Fibroblast of lung (primary cell): ENCODE measurements at places on chromosomes 13 and 19.

DNA sequence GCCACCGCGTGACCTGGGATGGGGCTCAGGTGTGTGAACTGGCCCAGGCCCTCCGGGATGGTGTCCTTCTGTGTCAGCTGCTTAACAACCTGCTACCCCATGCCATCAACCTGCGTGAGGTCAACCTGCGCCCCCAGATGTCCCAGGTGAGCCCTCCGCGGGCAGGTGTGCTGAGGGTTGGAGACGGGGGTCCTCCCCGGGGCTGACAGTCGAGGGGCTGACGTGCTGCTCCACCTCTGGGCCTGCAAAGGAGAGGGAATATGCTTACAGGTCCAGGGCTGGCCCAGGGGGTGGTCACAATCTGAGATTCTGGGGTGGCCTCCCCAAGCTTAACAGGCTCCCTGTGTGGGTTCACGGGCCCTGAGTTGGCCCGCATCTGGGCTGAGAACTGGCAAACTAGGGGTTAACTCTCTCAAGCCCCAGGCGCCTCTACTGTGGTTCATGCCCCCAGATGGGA is 386 bp downstream of the VAV1 start:
- no peak for DNase-seq

DNA sequence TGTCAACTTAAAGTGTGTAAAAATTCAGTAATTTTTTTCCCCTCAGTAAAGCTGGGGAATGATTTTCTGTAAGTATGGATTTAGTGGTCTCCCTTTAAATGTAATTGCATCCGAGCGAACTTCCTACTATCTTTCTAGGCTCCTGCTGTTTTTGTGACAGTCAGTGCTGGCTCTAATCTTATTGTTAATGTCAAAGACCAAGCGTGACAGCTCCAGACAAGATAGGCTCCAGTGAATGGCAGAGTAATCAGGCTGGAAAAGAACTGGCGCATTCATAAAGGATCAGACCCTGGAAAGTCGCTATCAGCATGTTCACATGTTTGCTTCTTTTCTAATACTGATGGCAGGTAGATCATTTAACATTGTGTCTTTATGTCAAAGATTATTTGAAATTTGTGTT is 908.0 kb upstream of the ATXN8OS start:
- DNase-seq: no peak

DNA sequence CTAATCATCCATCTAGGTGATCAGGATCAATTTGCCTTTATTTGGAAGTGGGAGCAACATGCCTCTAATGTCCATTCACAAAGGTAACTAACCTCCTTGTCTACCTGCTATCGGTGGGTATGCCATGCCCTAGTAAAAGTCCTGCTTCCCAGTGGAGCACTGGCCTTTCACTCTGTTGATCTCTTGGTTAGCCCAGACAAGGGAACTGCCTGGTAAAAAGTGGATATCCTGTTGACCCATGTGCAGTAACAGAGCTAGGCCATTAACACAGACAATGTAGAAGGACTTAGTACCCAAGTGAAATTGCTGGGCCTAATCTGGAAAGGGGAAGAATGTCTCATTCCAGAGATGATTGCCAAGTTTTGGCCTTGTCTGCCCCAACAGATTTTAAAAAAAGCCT is 171.5 kb upstream of the CSNK1A1L start:
- peak; percentile 26 for DNase-seq

- peak; percentile 20 for DNase-seq
Measured at GRCh38 chr19:41456342-41456918, 13.5 kb downstream of the ERICH4 start.

GRCh38 chr19:2887391-2887914 is 13.3 kb upstream of the ZNF57 start:
- peak; percentile 47 for DNase-seq

- no peak for DNase-seq
Measured at GRCh38 chr19:38592940-38593339, 24.8 kb downstream of the MAP4K1 start.

- no peak for DNase-seq
Measured at GRCh38 chr13:50449465-50449864, 394.0 kb downstream of the DLEU7 start.

GRCh38 chr13:113832205-113832604 is 31.7 kb downstream of the GAS6 start:
- DNase-seq: no peak

- no peak for DNase-seq
Measured at GRCh38 chr19:2021453-2022140, 6.1 kb upstream of the BTBD2 start.

DNA sequence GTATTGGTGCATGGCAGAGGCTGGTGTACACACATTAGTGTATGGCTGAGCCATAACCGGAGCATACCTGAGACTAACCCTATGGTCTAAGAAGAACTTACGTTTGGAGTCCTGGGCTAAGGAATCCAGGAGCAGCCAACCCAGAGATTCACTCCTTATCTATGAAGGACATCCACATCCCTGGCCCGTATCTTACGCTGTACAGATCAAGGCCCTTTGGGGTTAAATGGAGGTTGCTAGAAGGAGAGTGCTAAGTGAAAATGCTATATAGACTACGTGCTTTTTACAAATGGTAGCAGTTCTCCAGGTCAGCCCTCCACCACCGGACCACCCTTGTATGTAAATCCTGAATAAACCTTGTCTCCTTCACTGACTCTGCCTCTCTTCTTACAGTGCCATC is 1.9 kb upstream of the SUGT1 start:
- DNase-seq: no peak

DNA sequence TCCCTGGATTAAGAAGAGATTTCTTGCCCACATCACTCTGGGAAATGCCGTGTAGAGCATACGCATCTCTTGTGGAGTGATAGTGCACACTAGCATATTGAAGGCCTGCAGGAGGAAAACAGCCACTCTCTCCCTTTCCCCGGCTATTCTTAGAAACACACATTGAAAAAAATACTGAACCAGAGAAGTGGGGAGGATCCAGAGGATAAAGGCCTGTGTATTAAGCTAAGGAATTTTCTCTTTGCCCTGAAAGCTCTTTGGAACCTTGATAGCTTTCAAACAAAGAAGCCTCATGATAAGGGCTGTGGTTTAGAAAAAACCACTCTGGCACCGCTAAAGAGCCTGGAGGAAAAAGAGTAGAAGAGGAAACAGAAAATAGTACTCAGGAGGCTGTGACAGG is 386.1 kb upstream of the NBEA start:
- no peak for DNase-seq

GRCh38 chr13:23504180-23504579 is 66.0 kb upstream of the TNFRSF19 start:
- no peak for DNase-seq

DNA sequence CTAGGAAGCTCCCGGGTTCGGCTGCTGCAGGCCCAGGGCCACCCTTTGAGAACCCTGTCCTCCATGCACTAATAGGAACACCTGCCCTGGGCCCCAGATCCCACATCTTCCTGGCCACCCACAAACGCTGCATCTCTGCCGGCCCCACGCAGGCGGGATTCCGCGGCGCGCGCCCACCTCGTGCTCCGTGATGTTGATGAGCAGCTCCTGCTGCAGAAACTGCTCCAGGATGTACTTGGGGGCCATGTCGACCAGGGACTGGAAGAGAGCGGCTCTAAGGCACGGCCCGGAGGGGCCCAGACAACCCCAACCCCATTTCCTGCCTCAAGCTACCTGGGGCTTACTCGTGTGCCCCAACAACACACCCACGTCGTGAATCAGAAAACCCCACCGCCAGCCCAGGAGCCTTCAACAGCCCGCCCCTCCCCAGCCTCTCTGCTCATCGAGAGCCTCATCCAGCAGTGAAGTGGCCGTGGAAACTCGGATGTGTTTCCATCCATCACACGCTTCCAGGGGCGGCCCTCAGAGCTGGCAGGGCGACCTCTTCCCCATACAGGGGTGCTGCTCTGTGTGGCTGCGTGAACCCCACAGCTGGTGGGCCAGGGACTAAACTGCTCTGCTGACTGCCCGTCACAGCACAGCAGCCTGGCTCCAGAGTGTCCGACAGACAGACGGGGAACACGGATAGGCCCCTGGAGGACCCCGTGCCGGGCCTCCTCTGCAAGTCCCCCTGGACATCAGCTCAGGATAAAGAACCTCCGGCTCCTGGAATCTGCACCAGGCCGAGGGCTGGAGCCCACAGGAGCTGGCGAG is 4.2 kb downstream of the POLR2E start:
- no peak for DNase-seq

DNA sequence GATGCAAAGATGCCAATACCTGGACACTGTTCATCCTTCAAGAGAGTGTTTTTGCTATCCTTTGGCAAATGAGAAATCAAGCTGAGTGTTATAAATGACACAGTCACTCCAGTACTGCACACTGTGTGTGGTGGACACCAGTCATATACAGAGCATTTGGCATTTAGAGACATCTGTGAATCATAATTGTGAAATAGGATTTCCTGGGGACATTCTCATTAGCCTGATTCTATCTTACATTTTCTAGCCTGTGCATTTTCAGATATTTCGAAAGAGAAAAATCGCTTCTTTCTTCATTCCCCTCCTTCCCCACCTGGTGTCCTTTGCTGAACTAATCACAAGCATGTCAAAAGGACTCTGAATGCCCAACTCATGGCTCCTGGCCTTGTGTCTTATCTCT is 781.0 kb upstream of the ARGLU1 start:
- peak; percentile 23 for DNase-seq

DNA sequence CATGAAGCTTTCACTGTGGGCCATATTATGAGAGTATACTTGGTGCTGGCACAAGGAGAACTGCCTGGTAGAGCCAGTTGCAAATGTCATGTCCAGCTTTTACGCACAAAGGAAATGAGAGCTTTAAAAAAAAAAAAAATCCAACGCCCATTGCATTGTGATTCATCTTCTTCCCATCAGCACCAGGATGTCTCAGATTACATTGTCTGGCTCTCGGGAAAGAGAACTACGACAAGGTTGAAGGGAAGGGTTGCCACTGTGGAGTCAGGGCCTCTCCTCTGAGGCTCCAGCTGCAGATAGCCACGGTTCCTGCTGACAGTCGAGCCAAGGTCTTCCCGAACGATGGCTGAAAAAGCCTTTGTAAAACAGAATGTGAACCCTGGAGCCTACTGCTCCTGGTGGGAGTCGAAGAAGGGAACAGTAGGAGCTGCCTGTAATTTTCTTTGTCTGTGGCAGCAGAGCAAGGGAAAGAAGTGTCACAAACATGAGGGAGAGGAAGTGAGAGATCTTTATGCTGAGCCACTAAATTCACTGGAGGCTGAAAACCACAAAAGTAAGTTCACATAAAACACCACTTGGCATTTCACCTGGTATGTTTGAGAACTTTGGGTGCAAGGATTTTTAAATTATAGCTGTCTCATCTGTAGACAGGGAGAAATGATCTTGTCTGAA is 704.7 kb downstream of the DIAPH3 start:
- peak; percentile 96 for DNase-seq

- no peak for DNase-seq
Measured at GRCh38 chr13:29452773-29453616, 142.5 kb downstream of the SLC7A1 start.

GRCh38 chr13:106324444-106324843 is 211.0 kb downstream of the EFNB2 start:
- DNase-seq: no peak

DNA sequence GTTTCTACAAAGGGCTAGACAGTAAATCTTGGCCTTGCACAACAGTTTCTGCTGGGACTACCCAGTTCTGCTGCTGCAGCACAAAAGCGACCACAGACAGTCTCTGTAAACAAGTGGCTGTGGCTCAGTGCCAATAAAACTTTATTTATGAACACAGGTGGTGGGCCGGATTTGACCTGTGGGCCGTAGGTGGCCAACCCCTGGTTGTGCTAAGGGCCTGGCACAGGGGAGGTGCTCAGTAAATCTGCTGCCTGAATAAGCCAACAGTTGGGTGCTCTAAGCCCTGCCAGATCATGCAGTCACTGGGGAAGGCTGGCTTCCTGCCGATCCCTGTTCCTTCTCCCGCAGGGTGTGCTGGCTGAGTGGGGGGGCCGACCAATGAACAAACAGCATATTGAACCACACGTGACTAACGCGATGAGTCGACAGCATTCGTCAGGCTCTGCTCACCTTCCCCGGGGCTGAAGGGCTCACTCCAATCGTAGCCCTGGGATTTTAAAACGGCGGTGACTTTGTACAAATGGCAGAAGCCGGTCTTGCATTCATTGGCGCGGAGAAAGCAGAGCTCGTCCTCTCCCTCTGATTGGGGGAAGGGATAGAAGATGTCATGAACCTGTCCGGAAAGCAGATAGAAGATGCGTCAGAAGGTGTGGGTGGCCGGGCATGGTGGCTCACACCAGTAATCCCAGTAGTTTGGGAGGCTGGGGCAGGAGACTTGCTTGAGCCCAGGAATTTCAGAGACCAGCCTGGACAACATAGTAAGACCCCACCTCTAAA is 24.3 kb upstream of the MYDGF start:
- peak; percentile 98 for DNase-seq

- DNase-seq: no peak
Measured at GRCh38 chr19:55324662-55325061, 479 bp downstream of the TMEM150B start.

GRCh38 chr19:1259206-1259875 is 9.8 kb upstream of the CIRBP start:
- peak; percentile 71 for DNase-seq
